ENCODE measurements at places on chromosomes 13 and 19.

DNA sequence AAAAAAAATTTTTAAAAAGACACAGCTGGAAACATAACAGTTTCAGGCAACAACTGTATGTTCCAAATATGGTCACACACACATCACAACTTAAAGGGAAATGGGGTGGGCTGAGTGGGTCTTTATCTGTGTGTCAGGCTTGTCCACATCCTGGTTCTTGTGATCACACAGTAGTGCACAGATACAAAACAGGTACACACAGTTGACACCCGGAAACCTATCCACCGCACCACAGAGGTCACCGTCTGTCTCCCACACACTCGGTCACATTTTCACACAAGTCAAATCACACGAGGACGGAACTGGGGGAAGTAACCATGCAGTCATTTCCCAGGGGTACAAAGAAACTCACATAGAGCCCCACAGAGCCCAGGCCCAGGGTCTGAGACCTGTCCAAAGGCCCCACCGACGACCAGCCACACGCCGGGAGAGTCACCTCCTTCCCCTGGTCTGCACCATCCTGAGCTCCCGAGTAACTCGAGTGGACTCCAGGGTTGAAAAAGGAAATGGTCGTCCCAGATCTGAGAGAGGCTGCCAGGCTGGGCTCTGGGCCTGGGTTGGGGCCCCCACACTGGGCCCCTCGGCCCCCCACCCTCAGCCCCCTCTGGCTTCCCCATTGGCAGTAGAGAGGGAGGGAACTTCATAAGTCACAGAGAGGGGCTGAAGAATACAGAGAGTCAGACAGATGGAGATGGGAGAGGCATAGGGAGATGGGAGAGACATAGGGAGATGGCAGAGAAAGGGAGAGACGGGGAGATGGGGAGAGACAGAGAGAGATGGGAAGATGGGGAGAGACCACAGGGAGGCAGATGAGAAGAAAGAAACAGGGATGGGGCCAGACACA lies 1.3 kb upstream of the PPAN start:
- DNase-seq = peak; percentile 100

- no peak for DNase-seq
These were observed 28.8 kb downstream of the NUMBL start for GRCh38 chr19:40661616-40662015.

DNA sequence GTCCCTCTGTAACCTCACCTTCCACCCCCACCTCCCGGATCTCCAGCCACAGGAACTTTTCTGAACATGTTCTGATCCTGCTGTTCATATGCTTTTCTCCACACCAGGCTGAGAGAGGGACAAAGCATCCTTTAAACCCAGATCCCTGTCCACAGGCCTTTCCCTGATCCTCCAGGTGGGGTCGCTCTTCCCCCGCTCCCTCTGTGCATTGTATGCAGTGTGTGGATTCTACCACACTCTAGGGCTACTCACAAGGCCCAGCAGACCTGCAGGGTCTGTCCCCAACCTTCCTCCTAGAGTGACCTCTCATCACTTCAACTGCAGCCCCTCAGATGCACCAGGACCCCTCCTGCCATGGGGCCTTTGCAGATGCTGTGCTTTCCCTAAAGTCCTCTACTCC lies 1200.6 kb downstream of the UQCRFS1 start:
- no peak for DNase-seq

GRCh38 chr13:98134901-98135300 lies 8.0 kb upstream of the FARP1 start:
- no peak for DNase-seq

Data from common myeloid progenitor, CD34-positive (primary cell).